ENCODE measurements at places on chromosomes 1 and 21.

DNA sequence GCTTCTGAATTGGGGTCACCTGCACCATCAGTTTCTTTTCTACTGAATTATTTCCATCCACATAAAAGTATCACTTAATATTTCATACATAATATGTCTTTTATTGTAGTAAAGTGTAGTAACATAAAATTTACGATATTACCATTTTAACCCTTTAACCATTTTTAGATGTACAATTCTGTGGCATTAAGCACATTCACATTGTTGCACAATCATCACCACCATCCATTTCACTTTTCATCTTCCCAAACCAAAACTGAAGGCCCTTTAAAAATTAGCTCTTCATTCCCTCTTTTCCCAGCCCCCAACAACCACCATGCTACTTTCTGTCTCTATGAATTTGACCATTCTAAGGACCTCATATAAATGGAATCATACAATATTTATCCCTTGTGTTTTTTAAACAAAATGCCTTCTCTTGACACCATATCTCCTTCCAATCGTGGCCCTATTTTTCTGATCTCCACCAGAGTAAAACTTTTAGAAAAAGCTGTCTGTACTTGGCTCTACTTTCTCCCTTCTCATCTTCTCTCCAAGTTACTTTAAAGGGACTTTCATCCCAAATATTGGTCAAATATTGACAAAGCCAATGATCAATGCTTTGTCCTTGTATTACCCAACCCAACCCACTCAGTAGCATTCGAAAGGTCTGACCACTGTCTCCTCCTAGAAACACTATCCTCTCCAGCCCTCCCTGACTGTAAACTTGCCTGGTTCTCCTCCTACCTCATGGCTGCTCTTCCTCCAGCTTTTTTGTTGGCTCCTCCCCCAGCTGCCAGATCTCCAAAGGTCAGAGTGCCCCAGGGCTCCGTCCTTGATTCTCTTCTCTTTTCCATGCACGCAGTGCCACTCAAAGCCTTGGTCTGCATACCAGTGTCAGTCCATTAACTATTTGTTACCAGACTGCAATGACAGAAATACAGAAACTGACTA lies 44.7 kb downstream of the SLC30A10 start:
- DNase-seq, result no peak

DNA sequence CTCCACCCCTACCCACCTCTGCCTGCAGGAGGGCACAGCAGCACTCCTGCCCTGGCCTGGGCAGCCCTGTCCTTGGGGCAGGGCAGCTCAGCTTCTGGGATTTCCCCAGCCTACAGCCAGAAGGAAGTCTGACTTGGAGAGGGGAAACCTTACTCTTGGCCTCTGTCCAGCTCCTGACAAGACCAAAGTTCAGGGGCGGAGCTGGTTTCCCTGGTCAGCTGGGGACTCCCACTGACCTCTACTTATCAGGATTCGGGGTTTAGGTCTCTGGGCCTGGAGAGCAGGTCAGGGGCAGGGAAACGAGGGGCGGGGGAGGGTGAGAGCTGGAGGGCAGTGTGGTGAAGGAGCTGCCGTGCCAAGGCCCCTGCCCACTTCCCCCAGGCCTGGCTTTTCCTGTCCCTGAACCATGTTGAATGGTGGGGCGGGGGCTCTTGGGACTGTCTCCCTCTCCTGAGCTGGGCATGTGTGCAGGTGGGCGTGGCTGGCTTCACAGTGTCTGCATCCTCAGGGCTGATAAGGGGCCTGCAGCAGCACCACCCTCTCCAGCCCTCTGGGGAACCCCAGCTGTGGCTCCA lies 16.8 kb upstream of the ETV3 start:
- DNase-seq, result no peak

DNA sequence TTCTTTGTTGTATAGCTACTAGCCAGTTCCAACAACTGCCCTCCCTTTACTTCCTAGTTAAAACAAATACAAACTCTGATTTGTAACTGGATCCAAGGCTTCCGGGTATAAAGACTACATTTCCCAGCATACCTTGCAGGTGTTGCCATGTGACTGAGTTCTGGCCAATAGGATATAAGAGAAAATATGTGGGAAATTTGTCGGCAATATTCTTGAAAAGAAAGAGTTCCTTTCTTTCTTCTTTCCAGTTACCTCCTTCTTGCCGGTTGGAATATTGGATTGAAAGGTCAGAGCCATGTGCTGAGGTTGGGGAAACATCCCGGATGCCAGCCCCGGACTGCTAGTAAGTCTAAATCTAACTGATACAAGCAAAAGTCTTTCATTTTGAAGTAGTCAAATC lies 23.0 kb upstream of the ZBTB40 start:
- no peak for DNase-seq

- DNase-seq, result no peak
These were observed 3.7 kb downstream of the KAZN start for GRCh38 chr1:14602136-14602535.

DNA sequence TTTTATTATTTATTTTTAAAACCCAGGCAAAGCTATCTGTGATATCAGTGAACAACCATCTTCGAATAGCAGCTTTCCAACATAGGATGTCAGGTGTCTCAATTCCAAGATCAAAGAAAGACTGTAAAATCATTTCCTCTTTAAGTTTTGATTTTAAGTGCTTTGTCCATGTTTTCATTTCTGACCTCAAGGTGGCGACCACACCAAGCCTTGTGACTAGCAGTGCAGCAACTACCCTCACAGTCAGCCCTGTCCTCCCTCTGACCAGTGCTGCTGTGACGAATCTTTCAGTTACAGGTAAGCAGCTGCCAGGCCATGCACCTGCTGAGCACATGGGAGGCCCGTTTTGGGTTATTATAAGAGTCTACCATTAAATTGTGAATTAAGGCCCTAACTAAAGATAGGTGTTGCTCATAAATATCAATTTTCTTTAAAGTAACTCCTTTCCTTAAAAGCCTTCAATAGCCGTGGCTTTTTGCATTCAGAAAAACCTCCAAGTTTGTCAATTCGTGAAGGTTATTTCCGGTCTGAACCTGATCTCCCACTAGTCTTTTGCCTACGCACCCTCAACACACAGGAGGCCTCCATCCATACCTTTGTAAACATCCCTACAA lies 117.0 kb downstream of the CD247 start:
- peak; percentile 65 for DNase-seq

DNA sequence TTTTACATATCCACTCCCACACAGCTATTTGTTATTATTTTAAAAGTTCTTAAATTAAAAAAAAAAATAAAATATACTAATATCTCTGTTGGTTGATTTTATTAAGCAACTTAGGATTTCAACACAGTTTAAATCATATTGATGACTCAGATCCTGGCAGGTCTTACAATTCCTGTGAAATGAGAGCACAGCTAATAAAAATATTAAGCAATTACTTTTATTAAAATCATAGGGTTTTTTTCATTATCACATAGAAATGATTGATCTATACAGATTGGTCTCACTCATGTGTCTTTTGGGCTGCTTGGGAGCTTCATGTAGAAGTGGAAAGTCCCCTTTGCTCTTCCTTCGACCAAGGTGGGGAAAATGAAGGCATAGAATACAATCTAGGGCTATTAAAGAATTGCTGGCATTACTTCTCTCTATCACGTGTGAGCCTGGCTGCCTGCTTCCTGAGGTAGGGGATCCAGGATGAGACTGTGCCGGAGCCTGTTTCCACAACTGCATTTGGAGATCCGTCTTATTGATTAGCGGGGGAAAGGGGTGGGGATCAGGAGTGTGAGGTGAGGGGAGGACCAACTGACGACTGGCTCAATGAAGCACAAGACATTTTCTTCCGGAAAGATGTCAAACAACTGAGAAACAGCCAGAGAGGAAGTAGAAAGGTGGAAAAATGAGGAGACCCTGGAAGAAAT lies 858.0 kb downstream of the USP25 start:
- no peak for DNase-seq

DNA sequence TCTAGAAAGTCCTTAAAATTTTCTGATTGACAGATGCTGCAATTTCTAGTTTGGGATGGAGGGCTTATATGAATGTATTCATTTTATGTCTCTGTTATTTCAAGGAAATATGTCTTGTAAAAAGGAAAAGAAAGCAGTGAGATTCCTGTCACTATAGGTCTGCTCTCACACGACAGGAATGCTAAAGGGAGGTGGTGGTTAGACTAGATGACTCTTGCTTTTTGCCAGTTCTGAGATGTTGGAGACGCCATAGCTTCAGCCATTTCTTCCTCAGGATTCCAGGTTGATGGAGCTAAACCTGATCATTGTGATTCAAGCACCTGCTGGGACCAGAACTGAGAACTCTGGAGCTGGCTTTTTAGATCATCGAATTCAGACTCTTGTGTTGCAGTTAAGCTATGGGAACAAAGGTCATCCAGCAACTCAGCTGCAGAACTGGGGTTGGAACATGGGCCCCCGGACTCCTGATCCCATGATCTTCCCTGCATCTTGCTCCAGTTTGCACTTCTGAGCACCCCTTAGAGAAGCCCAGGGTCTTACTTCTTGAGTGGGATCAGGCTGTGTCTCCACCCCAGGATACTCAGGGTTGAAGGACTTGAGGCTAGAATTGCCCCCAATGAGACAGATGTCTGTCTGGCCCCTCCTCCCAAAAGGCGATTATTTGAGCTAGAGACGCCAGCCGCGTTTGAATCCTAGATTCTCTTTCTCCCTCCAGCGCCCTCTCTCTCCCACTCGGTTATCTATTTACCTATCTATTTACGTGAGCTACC lies 46.7 kb upstream of the FOXO6 start:
- DNase-seq, result no peak

DNA sequence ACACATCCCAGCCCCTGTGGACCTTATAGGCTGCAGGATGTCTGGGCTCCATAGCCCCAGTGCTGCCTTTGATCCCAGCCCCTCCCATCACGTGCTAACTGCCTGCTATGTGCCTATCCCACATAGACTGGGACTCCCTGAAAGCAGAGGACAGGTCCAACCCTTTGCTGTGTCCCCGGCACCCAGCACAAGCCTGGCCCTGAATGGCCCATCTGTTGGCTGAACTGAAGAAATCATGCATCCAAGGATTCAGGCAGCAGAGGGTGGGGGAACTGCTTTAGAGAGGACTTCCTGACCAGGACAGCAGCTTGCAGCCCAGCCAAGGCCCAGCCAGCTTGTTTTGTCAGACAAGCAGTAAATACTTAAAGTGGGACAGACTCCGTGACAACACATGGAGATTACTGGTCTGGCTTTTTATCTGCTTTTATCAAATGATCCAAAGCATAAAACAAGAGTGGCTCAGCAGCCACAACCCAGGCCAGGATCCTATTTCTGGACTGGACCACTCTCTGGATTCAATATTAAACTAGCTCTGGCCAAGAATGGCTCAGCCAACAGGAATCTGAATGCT lies 69.3 kb downstream of the GLIS1 start:
- DNase-seq, result no peak

DNA sequence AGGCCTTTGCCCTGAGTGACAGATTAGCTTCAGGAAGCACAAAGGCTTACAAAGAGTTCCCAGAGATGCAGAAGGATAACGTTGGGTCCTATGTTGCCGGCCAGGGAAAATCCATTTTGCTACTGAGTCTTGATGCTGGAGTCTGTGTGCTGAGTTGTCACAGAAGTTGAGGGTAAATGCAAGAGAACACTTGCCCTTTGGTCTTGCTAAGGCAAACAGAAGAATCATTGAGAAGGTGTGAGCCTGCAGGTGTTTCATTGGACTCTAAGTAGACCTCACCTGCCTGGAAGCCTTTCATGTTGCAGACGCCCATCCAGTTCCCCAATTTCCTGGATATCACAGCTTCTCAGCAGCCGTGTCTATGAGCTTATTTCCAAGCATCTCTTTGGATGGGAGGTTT lies 105.2 kb downstream of the PCP4 start:
- DNase-seq, result no peak

- no peak for DNase-seq
These were observed 7.0 kb upstream of the CD58 start for GRCh38 chr1:116577759-116578314.

DNA sequence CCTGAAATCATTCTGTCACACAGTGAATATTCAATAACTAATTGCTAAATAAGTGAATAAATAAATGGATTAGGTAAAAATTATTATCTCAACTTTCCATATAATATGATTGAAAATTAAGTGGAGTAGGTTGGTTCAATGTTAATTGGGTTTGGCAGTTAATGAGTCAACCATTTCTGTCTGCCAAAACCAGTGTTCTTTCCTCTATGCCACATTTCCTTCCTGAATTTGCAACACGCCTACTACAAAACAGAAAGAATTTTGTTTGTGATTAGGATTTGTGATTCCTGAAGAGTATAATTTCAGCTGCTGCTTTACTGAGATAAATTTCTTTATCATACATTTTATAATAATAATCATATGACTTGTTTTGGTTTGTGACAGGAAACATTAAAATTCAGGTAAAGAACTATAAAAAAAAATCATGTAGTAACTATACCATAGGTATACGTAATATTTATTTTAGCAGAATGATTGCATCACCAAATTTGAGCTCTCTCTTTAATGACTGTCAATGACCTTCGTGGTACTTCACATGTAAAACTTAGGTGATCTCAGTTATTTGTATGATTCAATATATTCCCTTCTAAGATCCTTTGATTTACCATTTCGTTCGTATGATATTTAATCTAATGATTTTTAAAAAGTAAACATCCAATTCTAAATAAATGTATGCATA lies 241.3 kb downstream of the KCNT2 start:
- DNase-seq, result no peak

DNA sequence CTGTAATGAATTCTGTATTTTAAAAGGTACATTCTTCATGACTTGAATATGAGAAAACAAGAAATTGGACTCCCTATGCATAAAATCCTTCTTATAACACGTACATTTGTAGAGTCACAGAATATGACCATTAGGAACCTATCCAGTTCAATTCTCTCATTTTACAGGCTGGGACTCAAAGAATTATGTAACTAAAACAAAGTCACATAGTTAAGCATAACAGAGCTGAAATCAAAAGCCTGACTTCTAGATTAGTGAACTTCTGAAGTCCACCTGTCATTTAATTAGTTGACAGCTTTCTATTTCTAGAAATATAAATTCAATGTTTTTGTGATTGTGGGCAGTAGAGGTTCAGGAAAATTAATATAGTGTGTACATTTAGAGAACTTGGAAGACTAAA lies 20.3 kb upstream of the TTLL7 start:
- no peak for DNase-seq

DNA sequence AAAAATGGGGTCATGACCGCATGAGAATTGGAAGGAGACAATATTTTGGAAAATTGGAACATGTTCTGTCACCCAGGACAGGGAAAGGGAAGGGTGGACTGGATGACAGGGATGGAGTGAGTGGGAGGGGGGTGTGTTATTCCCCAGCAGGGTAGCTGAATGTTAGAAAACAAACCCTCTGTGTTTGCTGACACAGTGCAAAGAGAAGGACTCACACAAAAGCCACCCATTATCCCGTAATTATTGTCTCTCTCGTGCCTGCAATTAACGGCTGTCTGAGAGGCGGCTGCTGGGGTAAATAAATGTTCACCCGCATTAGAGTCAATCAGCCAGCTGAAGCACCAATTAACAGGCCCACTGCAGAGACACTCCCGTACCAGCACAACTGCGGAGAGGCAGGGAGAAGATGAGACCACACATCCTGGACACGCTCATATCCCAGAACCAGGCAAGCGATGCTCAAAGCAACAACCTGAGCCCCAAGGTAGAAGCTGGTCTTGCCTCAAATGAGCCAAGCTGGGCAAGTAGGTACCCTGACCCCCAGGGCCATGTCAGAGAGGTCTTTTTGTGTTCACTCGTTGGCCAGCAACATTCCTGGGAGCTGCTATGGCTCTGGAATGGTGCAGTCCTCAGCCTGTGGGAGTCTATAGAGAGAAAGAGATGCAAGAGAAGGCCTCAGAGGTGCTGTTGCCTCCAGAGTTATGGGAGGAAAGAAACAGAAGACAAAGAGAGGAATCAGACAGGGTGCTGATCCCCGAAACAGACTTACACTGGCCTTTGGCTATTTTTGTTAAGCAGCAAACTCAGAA lies 19.4 kb downstream of the PLEKHA6 start:
- DNase-seq, result no peak

All from activated naive CD4-positive, alpha-beta T cell treated with anti-CD3 and anti-CD28 coated beads, Interleukin-2, amount 10 ng/mL, durations not matched to agents 7 days and 5 days (primary cell).